ENCODE measurements at places on chromosomes 1 and 21. TPM values are rescaled to one million over a fixed set of nuclear protein-coding genes. Genes with fewer than 3 reads are reported as not detected.

GRCh38 chr1:211705467-211706091, 30.2 kb upstream of the NEK2 start:
- DNase-seq = no peak

DNA sequence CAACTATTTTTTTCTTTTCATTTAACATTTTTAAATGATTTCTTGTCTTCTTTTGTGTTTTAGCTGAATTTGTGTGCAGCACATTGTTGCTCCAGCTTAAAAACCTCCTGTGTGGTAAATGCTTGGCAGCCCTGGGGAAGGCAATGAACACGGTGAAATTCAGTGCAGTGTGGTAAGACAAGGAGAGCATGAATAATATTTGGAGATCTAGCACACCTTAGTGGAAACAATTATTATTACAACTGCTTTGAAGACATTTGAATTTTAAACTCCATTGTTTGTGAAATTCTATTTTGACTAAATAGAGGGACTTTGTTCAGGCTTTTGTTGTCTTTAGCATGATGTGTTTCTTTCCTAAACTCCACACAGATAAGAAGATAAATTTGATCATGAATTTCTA, 242.6 kb upstream of the CXADR start:
- DNase-seq = peak; percentile 7

TGFB2 gene
- total RNA-seq = 35.7 TPM

DNA sequence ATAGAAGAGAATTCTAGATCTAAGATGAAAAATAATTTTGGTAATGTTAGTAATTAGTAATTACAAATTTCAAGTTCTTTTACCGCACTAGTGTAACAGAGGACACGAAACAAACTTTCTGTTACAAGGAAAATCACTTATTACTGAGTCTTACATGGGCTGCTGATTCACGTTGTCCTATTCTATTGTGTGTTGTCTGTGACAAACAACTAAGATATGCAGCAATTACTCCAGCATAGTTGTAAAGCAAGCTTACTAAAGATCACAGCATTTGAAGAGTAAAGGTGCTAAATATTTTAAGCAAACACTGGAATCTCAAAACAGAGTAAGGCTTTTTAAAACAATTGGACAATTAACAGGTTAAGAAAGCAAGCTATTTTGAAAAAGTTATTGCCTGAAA, 502.3 kb downstream of the KCNT2 start:
- no peak for DNase-seq

GRCh38 chr1:86499987-86500593, 31.4 kb downstream of the CLCA1 start:
- DNase-seq = no peak

DNA sequence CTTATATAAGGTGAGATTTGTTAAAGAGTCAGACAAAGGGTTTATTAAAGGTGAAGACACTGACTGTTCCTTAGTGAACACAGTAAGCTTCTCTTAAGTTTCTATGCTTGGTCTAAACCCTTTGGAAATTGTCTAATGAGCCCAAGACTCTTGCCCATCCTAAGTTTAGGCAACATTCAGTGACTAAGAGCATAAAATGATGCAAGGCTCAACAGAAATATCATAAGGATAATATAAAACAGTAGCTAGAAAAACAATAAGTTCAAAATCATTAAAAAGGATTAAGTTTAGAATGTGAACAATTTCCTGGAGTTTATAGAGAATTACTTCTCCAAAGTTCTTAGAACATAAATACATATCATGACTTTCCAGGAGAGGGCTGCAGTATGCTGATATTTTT, 108.9 kb upstream of the PDC start:
- no peak for DNase-seq

GRCh38 chr1:192575499-192576189, at the start of gene RGS1:
Gene RGS1 (plus strand): TSS chr1:192575773. CDS start chr1:192575793, 20 bp downstream.
- no peak for DNase-seq

GRCh38 chr21:45788198-45788597, 144.7 kb downstream of the PCBP3 start:
- DNase-seq = no peak

DNA sequence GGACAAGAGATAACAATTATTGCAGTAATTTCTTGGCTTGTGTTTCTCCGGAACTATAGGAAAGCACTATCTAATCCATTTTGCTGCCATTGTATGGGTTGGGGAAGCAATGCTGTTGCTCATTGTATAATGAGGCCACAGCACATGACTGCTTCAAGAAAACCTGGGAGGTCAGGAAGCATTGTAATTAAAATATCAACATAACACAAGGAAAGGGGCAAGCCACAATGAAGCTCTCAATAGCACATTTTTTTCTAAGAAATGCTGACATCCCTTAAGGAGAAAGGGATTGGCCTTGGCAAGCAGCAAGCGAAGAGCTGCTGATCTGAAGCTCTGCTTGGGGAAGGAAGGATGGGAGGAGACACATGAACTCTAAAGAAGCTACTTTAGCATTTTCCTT, 44.0 kb downstream of the PLPP3 start:
- DNase-seq = no peak

DNA sequence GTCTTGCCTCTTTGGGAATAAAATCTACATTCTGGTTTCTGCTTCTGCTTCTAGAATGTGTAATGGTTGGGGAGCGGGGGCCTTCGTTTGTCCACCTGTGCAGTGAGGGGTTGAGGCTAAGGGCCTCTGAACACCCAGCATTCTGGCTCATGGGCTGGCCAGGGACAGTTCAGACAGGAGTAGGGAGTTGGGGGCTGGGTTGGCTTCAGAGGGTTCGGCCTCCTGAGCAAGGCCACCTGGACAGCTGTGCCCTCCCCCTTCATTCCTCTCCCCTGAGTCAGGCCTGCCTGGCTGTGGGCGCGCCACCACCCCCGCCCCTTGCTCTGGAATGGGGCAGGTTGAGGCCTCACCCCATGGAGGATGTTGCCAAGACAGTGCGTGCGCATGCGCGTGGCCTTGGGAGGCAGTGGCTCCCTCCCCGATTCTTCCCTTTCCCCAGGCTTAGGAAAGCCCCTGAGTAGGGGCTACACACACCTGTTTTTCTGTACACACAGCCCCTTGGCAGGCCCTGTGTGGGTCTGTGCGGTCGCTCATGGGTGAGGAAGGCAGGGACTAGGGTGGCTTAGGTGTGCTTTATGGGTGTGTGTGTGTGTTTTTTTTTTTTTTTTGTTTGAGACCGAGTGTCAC, 57.0 kb downstream of the YARS1 start:
- peak; percentile 66 for DNase-seq

DNA sequence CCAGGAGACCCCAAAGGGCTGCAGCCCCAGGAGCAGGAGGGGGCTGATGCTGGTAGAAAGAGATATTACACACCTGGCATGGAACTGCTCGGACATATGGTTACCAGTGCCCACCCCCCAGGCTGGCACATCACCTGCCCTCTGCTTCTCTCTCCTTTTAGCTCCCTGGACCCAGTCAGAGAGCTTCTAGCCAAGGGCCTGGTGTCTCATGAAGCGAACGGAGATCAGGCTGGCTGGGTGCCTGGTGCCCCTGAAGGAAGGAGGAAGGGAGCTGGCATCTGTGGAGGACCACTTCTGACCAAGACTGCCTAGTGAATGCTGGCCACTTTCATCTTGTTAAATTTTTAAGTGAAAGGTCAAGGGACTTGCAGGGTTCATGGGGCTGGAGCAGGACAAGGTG, 53.1 kb downstream of the FOXO6 start:
- no peak for DNase-seq

- DNase-seq = no peak
Observed at GRCh38 chr21:37557261-37557950, 190.8 kb downstream of the DYRK1A start.

- DNase-seq = peak; percentile 35
Observed at GRCh38 chr1:89068291-89068690, 3.3 kb upstream of the GBP1 start.

All from epithelial cell of proximal tubule (primary cell).